Keratinocyte (primary cell): ENCODE measurements at places on chromosomes 5 and 9. TPM values are rescaled to one million over a fixed set of nuclear protein-coding genes. Genes with fewer than 3 reads are reported as not detected.
A peak's percentile ranks its signal among the peaks of the same experiment; 100 is the strongest.

GRCh38 chr9:77877976-77878375, 153.6 kb downstream of the GNAQ start:
- no peak for DNase-seq

DNA sequence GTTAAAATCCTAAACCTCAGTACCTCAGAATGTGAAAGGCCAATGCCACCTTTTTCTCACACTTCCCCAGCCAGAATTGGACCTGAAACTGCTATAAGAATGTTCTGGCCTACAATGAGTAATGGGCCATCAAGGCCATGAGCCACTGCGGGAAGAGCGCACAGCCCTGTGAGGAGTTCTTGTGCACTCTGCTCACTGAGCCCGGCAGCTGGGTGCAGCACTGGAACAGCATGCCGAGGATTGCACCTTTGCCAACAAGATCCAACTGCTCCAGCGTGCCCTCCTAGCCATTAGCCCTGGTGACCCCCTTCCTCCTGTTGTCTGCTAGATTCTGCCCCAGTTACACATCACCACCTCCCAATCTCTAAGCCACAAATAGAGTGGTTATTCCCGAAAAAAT, 758.1 kb downstream of the PRELID2 start:
- no peak for DNase-seq

- DNase-seq, result no peak
Observed at GRCh38 chr5:109102096-109102690, 307.6 kb downstream of the PJA2 start.

Gene RNF208
- 0.15 to 0.19 TPM in 2 of 3 replicates, not detected in the other for polyA plus RNA-seq

GRCh38 chr9:17453751-17454150, 125.1 kb upstream of the SH3GL2 start:
- DNase-seq, result no peak

DNA sequence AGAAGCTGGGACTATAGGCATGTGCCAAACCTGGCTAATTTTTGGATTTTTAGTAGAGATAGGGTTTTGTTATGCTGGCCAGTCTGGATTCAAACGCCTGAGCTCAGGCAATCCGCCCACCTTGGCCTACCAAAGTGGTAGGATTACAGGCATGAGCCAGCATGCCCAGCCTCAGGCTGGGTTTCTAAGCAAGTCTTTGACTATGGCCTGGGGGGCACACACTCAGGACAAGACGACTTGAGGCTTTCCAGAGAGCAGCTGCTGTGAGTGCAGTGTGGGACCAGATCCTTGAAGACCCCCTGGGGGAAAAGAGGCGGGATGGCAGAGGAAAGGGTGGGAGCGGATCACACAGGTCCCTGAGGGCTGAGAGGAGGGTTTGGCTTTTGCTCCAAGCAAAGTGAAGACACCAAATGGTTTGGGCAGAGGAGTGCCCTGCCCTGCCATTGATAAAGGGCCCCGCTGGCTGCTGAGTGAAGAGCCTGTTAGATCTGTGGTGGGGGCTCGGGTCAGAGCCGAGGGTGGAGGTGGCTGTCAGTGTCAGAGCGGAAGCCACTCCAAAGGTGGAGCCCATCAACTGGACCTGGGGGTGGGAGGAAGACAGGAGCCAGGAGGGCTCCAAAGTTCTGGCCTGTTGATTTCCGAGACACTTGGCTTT, 46.8 kb upstream of the FUBP3 start:
- no peak for DNase-seq

GRCh38 chr5:145661737-145662485, 173.2 kb downstream of the PRELID2 start:
- DNase-seq, result no peak

- DNase-seq, result no peak
Observed at GRCh38 chr9:121192518-121192917, 9.2 kb downstream of the RAB14 start.

- no peak for DNase-seq
Observed at GRCh38 chr5:40224421-40224820, 455.3 kb upstream of the PTGER4 start.

Gene LHX3
- polyA plus RNA-seq, result not detected in 3 replicates

GRCh38 chr5:173053041-173053440, 3.1 kb upstream of the CREBRF start:
- DNase-seq, result no peak

DNA sequence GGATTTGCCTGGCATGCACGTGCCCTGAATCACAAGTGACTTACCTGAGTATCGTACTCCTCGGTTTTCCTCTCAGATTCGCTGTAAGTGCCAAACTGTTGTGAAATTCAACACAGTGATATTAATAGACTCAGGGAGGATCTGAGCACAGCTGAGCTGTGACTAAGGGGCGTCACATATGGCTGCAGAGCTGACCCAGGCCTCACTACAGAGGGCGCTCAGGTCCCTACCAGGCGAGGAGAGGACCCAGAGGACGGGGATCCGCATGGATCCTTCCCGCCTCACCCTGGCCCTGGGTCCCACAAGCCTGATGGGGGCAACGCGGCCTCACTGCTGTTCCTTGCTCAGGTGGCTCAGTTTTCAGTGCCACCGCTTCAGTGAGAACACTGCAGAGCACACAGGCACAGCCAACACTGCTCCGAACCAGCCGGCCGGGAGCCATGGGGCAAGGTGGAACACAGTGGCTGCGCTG, 20.1 kb downstream of the CLPTM1L start:
- no peak for DNase-seq

GRCh38 chr5:121746763-121747162, 104.9 kb upstream of the FTMT start:
- DNase-seq, result no peak

DNA sequence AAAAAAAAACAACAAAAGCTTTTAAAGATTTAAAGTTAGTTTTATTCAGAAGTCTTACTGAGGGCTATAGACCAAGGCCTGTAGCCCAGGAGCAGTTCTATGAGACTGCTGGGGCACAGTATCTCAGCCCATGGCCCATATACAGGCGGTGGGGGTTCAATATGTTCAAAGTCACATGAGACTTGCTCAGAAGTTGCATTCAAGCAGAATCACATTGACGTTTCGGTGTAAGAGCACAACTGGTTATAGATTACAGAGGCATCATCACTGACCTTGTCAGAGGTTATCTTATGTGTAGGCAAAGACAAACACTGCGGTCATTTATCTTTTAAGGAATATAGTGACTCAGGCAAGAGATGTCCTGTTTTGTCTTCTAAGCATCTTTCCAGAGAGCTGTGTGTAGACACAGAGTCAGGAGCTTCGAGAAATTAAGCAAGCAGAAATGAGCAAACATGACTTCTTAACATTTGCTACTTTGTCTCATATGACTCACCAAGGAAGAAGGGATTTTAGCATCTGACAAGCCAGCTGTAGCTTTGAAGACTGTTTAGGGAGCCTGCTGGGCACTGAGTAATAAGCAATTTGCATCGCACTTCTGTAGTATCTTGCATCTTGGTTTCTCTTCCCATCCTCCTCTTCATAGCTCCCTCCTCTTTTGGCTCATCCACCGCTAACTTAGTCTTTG, 12.9 kb upstream of the F2RL1 start:
- DNase-seq, result peak; percentile 88

DNA sequence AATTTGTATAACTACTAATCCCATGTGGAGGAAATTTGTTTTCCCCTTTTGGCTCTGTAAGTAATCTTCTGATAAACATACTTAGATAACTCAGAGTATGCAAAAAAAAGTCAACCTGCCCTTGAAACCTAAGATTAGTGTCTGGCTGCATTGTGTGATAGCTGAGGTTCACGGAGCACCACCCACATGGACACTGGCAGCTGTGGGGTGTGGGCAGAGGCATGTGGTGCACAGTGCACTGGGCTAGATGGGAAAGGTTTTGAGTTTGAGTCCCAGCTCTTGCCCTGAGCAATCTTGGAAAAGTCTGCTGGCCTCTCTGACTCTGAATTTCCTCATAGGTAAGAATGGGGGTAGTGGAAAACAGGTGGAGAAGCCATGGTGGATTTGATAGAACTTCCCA, 75.1 kb downstream of the PLCXD3 start:
- no peak for DNase-seq

DNA sequence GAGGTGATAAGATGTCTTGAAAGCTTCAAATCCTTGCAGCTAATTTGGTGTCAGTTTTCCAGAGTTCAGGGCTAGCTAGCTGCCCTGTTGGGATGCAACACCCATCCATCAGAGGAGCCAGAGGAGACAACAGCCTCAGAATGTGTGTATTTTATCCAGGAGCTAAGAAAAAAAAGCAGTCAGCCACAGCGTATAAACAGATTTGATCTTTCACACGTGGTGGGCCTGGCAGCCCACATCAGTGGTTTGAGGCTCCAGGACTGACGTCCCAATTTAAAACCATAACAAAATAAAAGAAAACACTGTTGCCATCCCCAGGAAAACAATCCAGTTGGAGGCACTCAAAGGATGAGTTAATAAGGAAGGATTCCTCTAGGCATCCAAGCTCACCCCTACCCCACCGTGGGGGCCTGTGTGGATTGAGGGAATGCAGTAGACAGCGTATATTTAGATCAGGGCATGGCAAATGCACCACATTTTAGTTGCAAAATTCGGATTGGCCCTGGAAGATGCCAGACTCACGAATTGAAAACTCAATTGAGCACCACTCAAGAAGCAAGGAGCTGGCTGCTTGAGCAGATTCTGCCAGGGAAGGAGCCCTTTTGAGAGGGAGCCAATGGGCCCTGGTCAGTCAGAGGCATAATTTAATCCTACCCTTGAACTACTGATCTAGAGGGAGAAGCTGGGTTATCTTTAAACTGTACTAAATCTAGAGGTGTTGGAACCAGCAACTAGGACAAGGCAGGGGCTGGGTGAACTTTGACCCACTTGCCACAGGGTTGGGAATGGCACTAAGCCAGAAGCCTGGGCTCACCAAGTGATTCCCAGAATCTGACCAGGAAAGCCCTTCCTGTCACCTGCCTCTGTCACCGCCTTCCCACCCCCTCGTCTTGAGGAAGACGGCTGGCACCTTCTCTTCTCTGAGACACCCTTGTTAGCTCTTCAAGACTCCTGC, 17.5 kb downstream of the ADRA1B start:
- DNase-seq, result no peak

- no peak for DNase-seq
Observed at GRCh38 chr9:80383331-80383730, 811.6 kb downstream of the TLE4 start.

DNA sequence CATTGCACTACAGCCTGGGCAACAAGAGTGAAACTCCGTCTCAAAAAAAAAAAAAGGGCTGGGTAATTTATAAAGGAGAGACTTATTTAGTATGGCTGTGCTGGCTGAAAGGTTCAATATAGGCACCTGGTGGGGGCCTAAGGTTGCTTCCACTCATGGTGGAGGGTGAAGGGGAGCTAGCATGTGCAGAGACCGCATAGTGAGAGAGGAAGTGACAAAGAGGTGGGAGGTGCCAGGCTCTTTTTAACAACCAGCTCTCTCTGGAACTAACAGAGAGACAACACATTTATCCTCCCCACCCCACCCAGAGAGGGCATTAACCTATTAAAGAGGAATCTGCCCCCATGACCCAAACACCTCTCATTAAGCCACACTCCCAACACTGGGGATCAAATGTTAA, 28.9 kb upstream of the SERINC5 start:
- no peak for DNase-seq

- peak; percentile 72 for DNase-seq
Observed at GRCh38 chr9:127955294-127956015, 17.8 kb upstream of the DPM2 start.
